Spleen (tissue), 13 donors: ENCODE measurements at places on chromosomes 1 and 21. TPM values are rescaled to one million over a fixed set of nuclear protein-coding genes. Genes with fewer than 3 reads are reported as not detected.

Gene F11R
- 56.8 TPM for total RNA-seq

Gene RO60
- 85.5 TPM for total RNA-seq

Gene TLR5
- 9.4 TPM for total RNA-seq

Gene PTPN14
- 20.2 TPM for total RNA-seq

Gene NUDT4B
- total RNA-seq: 27.4 TPM

Gene SLC45A3
- total RNA-seq: 22.8 TPM

Gene CCDC30
- total RNA-seq: 11.6 TPM

Gene LRRC38
- not detected for total RNA-seq

Gene GPR52
- 21.4 TPM for total RNA-seq

Gene FCRL1
- 90.6 TPM for total RNA-seq

Gene MFSD2A
- total RNA-seq: 3.0 TPM

Gene KCNJ9
- total RNA-seq: not detected

Gene TGFBR3
- 185 TPM for total RNA-seq

Gene SAMD13
- 2.8 TPM for total RNA-seq

Gene TEDDM1
- not detected for total RNA-seq

Gene MACF1
- 446 TPM for total RNA-seq

Gene PPIE
- total RNA-seq: 38.6 TPM

Gene PANK4
- 49.5 TPM for total RNA-seq

Gene PCAT6
- not detected for total RNA-seq

Gene PCP4L1
- not detected for total RNA-seq

Gene RC3H1
- 52.6 TPM for total RNA-seq

Gene OR2L2
- 1.4 TPM for total RNA-seq

Gene CTTNBP2NL
- 23.0 TPM for total RNA-seq

Gene SELENBP1
- 95.7 TPM for total RNA-seq

Gene HRNR
- total RNA-seq: not detected

Gene HNRNPCL2
- not detected for total RNA-seq

Gene NTMT2
- total RNA-seq: not detected

Gene SRSF10
- 89.4 TPM for total RNA-seq

Gene SLC25A34
- 3.7 TPM for total RNA-seq

Gene KPRP
- not detected for total RNA-seq

Gene KRTAP11-1
- not detected for total RNA-seq

Gene SLC26A9
- total RNA-seq: not detected

Gene GUCA2A
- total RNA-seq: not detected

Gene FMN2
- not detected for total RNA-seq

Gene RSPO1
- 0.46 TPM for total RNA-seq

Gene KIF26B
- total RNA-seq: 0.41 TPM

Gene SSX2IP
- 14.2 TPM for total RNA-seq

Gene HAX1
- 81.3 TPM for total RNA-seq

Gene TMED5
- 73.1 TPM for total RNA-seq

Gene CD2
- total RNA-seq: 25.5 TPM

Gene TMPRSS3
- total RNA-seq: 0.80 TPM

Gene ANGPTL3
- not detected for total RNA-seq

Gene FAM78B
- total RNA-seq: 2.8 TPM

Gene ATAD3C
- 3.9 TPM for total RNA-seq

Gene REN
- total RNA-seq: 0.25 TPM

Gene CELA3B
- total RNA-seq: not detected

Gene MMEL1
- total RNA-seq: 4.6 TPM

Gene ZBTB17
- 54.7 TPM for total RNA-seq

Gene PRDM15
- total RNA-seq: 8.4 TPM

Gene PGLYRP3
- total RNA-seq: not detected

Gene NFIA
- 76.8 TPM for total RNA-seq

Gene TMEM167B
- total RNA-seq: 48.2 TPM

Gene DMBX1
- not detected for total RNA-seq

Gene GCSAML
- 0.09 TPM for total RNA-seq

Gene OLFM3
- not detected for total RNA-seq
